ENCODE measurements at places on chromosomes 1 and 21. TPM values are rescaled to one million over a fixed set of nuclear protein-coding genes. Genes with fewer than 3 reads are reported as not detected.

Gene LDLRAD2
- polyA plus RNA-seq = 4.7 TPM

Gene EPHB2
- polyA plus RNA-seq = 19.4 TPM

Gene CELA2B
- 2.2 TPM for polyA plus RNA-seq

Gene TINAGL1
- polyA plus RNA-seq = 24.8 TPM

Gene FLG2
- not detected for polyA plus RNA-seq

GRCh38 chr1:228063251-228064191 lies 19.0 kb upstream of the ARF1 start:
- no peak for DNase-seq

- no peak for DNase-seq
These were observed 832.6 kb upstream of the TMPRSS15 start for GRCh38 chr21:19236209-19236608.
